ENCODE measurements at places on chromosomes 13 and 19. TPM values are rescaled to one million over a fixed set of nuclear protein-coding genes. Genes with fewer than 3 reads are reported as not detected.

Gene ATP4A
- polyA plus RNA-seq: not detected

Gene S1PR4
- polyA plus RNA-seq: 0.34 TPM

Gene ZNF726
- 9.8 TPM for polyA plus RNA-seq

DNA sequence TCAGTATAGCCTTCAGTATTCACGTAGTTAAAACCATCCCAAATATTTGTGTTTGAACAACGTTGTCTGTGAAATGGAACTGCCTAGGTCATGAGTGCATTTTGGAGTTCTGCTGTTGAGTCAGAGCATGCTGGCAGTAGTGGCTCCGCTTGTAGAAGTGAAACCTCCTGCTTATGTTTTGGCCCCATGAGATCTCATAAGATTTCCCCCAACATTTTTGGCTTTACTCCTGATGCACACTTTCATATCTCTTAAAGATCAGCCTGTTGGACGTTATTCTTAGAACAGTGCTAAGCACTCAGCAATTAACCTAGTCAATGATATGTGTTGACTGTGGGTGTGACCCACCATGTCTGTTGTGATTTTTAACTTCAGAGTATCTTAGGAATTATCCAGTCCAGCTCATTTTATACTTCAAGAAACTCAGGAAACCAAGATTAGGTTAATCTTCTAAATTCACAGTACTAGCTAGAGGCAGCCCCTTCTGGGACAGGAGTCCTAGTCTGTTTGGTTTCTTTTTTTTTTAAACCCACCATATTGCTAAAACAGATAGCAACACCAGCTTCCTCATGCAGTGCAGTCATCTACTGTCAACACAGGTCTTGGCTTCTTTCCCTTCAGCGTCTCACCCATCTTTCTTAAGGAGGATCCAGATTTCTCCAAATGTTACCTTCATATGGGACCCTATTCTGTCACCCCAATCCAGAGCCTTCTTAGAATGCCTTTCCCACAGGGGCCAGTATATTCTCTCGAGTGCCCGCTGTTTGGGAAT, 26.2 kb downstream of the RAP2A start:
- DNase-seq: no peak

DNA sequence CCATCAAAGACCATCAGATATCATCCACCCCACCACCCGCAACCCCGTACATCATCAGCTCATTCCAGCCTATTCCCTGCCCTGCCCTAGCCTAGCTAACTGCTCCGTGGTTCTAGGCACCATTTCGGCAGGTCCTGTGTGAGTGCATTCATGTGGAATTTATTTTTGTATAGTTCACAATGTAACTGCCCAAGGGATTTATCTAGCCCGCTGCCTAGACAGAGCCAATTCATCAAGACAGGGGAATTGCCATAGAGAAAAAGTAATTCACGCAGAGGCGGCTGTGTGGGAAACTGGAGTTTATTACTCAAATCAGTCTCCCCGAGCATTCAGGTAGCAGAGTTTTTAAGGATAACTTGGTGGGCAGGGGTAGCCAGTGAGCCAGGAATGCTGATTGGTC, 109.2 kb upstream of the UBL3 start:
- no peak for DNase-seq

DNA sequence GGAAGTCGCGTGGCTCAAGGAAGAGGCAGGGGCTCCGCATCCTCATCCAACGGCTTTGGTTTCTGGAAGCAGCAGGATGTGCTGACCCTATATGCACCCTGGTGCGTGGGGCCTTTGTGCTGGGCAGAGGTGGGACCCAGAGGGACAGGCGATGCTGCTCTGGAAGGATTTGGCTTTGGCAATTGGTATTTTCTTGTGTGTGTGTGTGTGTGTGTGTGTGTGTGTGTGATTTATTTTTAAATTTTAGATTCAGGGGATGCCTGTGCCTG, 321.9 kb upstream of the ZNF507 start:
- no peak for DNase-seq

- no peak for DNase-seq
Observed at GRCh38 chr19:38524369-38524768, 90.9 kb downstream of the RYR1 start.

- no peak for DNase-seq
Observed at GRCh38 chr13:43529796-43530195, 257.0 kb downstream of the ENOX1 start.

GRCh38 chr13:80400865-80401426, 60.0 kb upstream of the SPRY2 start:
- no peak for DNase-seq

GRCh38 chr13:70729369-70729768, 621.1 kb upstream of the KLHL1 start:
- no peak for DNase-seq

GRCh38 chr13:49220036-49220855, at the start of gene MLNR:
TSS of gene MLNR (plus strand) at chr13:49220338. CDS start at chr13:49220338, 0 bp downstream.
- DNase-seq: peak; percentile 22

DNA sequence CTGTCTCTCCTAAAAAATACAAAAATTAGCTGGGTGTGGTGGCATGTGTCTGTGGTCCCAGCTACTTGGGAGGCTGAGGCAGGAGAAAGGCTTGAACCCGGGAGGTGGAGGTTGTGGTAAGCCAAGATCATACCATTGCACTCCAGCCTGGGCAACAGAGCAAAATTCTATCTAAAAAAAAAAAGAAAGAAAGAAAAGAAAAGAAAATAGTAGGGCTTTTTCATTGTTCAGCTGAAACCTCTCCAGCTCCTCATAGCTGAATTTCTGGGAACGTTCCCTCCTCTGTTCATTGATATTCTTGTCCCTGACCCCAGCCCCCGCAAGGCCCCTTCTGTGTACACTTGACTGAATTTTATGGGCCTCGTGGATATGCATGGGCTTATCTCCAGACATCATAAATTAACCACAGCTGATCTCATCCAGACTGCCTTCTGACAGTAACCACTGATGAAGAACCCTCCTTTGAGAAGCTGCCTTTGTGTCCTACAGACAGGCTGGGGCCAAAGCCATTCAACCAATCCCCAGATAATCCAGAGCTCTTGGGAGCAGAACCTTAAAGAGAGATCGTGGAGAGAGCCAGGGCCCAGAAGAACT, at the start of gene ELSPBP1:
TSS of gene ELSPBP1 (plus strand) at position 424 of the 594 bp plus-strand sequence. CDS start 14,036 bp downstream, outside the sequence.
- peak; percentile 65 for DNase-seq

GRCh38 chr19:29777781-29778309, 33.9 kb upstream of the CCNE1 start:
- no peak for DNase-seq

- no peak for DNase-seq
Observed at GRCh38 chr19:41853768-41854167, 6.3 kb upstream of the RPS19 start.

DNA sequence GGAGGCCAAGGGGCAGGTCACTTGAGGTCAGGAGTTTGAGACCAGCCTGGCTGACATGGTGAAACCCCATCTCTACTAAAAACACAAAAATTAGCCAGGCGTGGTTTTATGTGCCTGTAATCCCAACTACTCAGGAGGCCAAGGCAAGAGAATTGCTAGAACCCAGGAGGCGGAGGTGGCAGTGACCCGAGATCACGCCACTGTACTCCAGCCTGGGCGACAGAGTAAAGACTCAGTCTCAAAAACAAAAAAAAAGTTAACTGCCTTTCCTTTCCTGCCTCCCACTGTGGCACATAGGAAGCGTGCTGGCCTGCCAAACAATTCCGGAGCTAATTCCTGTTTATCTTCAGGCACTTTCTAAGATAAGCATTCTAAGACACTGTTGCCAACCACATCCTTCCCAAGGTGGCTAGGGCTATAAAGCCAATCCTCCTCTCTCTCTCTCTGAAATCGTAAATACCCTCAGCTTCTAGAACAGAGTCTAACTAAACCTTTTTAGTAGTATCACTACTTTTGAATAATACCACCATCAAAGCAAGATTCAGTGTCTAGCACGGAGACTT, 21.6 kb downstream of the SLC25A30 start:
- no peak for DNase-seq

DNA sequence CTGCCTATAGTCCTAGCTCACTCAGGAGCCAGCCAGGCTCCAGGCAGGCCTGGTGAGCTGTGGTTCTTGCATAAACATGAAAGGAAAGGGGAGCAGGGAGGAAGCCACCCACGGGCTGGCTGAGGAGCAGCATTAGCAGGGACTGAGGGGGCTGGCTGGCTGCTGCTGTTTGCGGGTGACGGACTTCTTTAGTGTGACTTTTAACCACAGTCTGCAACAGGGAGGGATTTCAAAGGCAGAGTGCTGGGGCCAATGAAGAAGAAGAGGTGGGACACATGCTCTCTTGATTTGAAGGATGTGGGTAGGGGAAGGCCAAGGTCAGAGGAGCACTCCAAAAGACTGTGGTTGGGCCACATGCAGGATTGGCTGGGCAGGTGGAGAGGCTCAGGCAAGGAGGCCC, 223.0 kb downstream of the DNAJC15 start:
- no peak for DNase-seq

GRCh38 chr13:44768239-44768638, 192.1 kb upstream of the TSC22D1 start:
- DNase-seq: no peak

GRCh38 chr19:43534816-43535761, 2.1 kb downstream of the ZNF575 start:
- no peak for DNase-seq

GRCh38 chr19:18491995-18492953, 29.6 kb downstream of the ELL start:
- no peak for DNase-seq

DNA sequence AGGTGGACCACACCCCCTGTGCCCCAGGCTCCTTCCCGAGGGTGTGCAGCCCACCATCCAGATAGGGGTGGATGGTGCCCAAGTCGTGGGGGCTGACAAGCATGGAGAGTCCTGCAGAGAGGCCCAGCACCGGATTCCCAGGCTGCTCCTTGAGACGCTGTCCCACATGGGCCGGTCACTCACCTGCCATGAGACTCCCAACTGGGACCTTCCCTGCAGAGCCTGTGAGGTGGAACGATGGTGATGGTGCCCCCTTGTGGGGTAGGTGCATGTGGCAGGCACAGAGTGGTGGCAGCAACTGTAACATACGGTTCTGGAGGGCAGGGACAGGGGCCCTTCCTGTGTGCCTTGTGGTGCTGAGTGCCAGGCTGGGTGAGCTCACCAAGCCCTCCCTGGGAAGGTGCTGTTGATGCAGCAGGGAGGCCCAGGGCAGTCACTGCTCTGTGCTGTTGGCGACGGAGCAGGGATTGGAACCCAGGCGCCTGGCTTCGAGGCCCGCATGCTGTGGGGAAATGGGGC, 33.1 kb downstream of the PPP1R37 start:
- peak; percentile 52 for DNase-seq

GRCh38 chr19:53037101-53038097, 7.1 kb upstream of the ERVV-2 start:
- DNase-seq: no peak

- DNase-seq: no peak
Observed at GRCh38 chr13:80022146-80022545, 318.8 kb downstream of the SPRY2 start.
